ENCODE measurements at places on chromosomes 3 and 15.

DNA sequence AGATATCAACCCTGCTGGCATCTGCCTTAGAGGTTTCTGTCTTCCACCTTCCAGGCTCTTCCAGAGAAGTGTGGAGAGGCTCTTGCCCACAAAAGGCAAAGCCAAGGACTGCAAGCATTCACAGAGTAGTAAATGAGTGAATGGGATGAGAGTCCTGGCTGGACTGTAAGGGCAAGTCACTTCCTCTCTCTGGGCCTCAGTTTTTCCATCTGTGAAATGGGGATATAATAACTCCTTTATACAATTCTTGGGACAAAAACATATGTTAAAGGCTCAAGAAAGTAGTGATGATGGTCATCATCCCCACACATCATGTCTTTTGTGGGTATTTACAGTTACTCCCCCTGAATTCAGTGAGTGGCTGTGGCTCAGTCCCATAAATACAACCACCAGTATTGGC is 10.7 kb upstream of the FGD5 start:
- no peak for DNase-seq

DNA sequence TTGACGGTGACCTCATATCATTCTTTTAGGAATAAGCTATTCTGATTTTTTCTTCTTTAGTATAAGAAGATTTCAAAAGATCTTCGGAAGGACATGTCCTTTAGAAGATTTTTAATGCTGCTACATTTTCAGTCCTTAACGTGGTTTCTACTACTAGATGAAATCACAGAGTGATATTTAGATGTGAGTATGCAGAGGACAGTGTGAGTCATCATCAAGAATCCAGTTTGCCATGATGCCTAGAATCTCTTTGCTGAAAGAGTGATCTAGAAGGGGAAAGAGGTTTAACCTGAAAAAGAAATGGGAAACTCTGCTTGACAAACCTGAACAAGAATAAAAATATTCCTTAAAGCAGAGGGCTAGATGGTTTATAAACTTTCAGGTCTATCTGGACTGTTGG is 43.2 kb downstream of the SLC7A14 start:
- no peak for DNase-seq

DNA sequence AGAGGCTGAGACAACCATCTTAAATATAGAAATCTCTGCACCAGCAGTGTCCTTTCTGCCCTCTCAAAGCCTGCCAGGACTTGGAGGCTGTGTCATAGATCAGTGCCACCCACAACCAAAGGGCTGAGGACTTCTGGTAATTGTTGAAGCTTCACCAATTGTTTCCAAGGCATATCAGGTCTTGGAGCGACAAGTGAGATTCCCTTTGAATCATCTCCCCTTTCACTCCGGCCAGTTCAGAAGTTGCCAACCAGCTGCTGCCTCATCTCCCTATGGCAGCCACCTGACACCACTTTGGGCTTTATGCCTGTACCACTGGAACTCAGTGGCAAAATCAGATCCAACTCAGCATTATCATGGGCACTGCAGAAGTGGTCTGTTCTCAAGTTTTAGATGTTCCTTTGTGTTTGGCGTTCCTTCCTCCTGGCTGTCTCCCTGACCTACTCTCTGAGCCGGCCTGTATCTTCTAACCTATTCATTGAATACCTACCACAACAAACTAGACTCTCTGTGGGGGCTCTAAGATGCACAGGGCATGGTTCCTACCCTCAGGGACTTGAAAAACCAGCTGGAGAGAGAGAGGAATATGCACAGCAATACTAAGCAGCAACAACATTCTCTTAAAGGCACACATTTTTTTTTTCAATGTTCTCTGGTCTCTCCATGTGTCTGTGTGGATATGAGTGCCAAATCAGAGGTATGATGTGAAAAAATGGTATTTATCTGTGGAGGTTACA is 90.8 kb upstream of the PFN2 start:
- DNase-seq, result no peak

DNA sequence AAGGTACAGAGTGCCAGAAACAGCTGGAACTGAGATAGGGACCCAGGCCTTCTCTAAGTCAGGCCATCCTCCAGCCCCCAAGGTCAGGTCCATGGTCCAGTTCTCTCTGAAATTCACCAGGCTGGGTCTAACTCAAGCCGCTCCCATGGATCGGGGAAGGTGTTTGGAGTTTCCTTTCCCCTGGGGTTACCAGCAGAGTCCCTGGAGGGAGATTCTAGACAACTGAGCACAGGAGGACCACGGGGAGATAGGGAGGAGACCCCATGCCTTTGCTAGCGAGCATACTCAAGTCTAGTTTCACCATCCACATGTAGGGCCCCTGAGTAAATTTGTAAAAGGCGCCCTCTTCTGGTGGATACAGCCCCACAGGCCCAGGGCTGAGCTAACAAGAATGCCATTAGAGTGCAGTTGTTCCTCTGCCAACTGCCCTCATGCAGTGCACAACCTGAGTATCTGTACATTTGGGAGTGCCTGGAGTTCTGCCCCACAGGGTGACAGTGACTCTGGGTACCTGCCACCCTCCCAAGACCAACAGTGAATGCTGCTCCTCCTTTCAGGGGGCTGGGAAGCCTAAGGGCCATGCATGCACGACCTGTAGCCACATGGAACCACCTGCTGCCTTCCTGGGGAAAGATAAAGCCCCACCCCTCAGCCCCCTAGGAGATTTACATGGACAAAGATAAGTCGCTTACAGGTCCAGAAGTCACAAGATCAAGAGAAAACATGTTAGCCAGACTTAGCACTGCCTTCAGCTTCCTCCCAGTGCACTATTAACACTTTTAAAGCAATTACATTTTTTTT is 89.0 kb downstream of the IQSEC1 start:
- DNase-seq, result no peak

GRCh38 chr3:194257151-194257621 is 93.9 kb downstream of the CPN2 start:
- no peak for DNase-seq

DNA sequence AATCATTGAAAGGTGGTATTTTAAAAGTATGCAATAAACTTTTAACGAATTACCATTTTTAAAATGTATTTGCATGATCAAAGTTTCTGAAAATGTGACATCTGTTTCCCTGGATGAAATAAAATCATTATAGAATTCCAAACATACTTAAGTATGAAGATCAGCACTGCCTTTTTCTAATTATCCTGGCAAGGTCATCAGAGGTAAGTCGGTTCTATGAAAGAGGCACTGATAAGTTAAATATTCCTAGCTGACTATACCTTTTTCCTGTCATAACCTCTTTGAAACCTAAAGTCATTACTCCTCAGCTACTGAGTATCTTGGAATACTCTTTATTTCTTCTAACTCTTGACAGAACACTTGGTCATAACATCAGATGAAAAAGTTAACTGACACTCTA is 406.1 kb upstream of the ALCAM start:
- DNase-seq, result no peak

DNA sequence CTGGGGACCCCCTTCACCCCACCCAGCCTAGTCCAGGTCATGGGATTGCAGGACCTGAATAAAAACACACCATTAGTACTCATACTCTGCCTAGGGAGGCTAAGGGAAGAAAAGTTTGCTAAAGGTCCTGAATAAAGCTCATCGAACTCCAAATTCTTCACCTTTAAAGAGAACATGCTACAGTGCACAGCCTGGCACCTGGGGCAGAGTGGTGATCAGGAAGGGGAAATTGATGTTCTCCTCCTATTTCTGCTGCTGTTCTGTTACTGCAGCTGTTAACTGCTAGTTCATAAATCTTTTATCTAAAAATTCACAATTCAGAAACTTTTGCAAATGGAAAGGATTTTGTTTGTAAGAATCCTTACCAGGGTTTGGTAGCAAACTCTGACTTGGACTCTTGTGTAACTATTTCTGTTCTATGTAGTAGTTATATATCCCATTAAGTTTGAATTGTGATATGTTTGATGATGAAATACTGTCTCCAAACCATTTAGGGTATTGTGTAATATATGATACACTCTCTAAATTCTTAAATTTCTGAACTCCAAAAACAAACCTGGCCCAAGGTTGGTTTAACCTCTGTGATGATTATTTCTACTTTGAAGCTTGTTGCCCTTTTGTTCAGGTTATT is 27.9 kb downstream of the MCTP2 start:
- no peak for DNase-seq

GRCh38 chr15:42503825-42504224 is 8.4 kb downstream of the SNAP23 start:
- no peak for DNase-seq

- no peak for DNase-seq
Observed at GRCh38 chr3:149590691-149591441, 67.0 kb downstream of the WWTR1 start.

DNA sequence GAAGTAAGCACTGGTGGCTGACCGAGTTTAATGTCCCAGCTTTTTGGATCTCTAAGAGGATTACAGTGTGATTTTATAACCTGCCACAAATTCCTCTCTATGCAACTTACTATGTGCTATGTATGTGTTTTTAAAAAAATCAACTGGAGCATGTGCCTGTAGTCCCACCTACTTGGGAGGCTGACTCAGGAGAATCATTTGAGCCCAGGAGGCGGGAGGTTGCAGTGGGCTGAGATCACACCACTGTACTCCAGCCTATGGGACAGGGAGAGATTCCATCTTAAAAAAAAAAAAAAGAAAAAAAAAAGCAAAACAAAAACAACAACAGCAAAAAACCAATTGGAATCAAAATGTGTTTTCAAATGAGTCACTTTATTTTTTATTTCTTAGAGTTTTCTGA is 29.6 kb downstream of the DUT start:
- no peak for DNase-seq

DNA sequence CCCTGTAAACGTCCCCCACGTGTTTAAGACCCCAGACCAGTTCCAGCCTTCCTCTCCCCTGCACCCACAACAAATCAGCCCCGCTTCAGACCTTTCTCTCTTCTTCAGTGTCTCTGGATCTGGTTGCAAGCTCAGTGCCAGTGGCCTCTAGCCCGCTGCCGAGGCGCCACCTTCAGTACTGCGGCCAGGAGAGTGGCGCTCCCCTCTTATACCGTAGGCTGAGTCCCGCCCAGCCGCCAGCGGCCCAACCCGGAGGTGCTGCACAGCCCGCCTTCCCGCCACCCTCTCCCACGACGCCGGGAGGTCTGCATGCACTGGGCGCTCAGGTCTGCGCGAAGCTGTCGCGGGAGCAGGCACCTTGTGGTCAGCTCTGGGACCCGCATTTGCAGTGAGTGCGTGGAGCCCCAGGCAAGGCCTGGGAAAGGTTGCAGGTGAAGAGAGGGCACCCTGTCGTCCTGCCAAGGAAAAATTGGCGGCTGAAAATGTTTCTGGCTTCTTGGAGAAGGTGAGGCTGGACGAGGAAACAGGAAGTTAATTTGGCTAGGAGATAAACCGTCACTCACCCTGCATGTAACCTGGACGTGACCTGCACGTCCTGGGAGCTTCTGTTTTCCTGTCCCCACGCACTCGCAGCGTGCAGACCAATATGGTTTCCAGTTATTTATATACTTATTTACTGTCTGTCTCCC is at the start of gene C2CD4B:
C2CD4B (minus strand) TSS at position 182 of the 689 bp plus-strand sequence. CDS start 301 bp downstream, outside the sequence.
- no peak for DNase-seq
